HS-27A (cell line): ENCODE measurements at places on chromosomes 2 and 18.

DNA sequence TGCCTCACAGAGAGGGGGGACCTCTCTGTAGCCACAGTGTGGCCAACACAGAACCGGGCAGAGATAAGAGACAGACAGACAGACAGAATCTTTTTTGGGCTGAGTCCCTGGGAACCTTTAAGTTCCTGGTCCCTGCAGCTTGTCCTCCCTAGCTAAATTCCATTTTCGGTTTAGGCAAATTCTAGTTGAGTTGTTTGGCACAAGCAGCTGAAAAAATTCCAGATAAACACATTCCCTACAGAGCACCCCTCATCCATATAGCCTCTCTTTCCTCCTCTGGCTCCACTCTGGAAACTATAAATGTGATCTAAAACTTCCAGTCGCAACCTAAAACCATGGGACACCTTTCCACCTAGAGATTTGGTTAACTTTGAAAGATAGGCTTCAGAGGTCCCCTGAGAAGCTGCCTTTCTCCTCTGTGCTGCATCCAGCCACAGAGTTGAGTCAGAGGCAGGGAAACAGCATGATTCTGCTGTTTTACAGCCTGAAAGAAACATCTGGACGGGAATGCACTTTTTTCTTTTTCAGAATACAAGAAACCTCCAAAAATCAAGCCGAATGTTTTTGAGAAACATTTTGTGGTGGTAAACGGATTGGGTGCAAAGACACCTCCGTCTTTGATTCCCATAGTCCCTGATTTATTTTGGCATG lies 30.9 kb downstream of the SLC4A3 start:
- DNase-seq = no peak

GRCh38 chr2:197356136-197356535 lies 45.6 kb upstream of the ANKRD44 start:
- no peak for DNase-seq

DNA sequence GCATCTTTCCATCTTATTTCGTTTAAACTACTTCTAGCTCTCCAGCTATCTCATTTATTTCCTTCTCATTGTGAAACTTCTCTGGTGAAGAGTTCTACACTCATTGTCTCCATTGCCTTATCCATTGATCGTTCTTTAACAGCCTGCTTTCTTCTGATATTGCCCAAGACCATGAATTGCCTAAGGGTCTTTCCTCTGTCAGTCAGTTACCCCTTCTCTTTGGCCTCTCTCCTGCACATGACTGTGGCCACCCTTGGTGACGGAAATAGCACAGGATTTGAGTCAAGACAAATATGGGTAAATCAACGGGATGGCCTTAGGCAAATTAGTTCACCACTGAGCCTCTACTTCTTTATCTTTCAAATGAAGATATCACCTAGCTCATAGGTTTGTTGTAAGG lies 26.6 kb downstream of the NHEJ1 start:
- DNase-seq = no peak

DNA sequence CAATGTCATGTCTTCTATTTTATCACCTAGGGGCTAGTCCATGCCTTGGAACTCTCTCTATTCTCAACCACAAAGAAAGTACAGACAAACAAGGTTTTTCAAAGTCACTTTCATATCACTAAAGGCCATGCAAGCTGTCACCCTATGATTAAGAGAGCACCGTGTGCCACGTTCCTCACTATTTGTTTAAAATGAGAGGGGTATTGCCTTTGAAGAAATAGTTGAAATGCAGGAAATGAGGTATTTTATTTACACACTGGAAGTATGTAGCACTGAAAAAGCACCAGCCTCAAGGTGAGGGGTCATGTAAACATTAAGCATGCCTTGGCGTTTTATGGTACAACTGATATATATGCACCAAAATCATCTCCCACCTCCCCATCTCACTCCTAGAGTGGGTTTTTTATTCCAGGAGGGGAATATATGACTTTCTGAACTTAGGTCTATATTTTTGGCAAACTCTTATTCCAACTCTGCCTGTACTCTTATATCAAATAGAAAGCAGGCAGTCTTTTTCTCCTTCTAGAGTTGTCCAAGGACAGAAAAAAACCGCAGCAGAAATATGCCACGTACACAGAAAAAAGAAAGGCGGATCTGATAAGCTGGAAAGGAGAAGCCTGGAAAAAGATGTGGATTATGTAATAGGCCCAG lies 53.5 kb downstream of the VSNL1 start:
- DNase-seq = no peak

GRCh38 chr2:57432528-57432927 lies 614.1 kb upstream of the VRK2 start:
- no peak for DNase-seq

GRCh38 chr2:107094450-107094986 lies 208.6 kb upstream of the ST6GAL2 start:
- DNase-seq = no peak

DNA sequence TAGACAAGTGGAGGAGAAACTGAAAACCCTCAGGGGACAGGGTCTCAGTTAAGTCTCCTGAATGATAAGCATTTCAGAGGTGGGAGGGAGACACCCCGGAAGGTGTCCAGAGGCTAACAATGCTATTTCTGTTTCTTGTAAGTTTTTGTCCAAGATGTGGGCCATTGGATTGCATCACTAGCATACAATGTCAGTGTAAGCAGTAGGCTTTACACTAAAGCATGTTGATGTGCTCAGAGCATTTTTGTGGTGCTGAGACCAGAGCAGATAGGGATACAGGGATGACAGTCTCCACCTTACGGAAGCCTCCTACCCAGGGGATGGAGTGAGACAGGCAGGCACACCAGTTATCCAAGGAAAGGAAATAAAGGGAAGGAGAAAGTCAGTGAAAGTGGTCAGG lies 2.2 kb upstream of the IL1R1 start:
- DNase-seq = no peak

GRCh38 chr18:8052237-8052701 lies 485.2 kb downstream of the PTPRM start:
- DNase-seq = no peak

- no peak for DNase-seq
These were observed 324.8 kb upstream of the CHAC2 start for GRCh38 chr2:53442783-53443182.
